Brain (organoid and tissue), 16 donors: ENCODE measurements at places on chromosomes 7 and 10. TPM values are rescaled to one million over a fixed set of nuclear protein-coding genes. Genes with fewer than 3 reads are reported as not detected.

DNA sequence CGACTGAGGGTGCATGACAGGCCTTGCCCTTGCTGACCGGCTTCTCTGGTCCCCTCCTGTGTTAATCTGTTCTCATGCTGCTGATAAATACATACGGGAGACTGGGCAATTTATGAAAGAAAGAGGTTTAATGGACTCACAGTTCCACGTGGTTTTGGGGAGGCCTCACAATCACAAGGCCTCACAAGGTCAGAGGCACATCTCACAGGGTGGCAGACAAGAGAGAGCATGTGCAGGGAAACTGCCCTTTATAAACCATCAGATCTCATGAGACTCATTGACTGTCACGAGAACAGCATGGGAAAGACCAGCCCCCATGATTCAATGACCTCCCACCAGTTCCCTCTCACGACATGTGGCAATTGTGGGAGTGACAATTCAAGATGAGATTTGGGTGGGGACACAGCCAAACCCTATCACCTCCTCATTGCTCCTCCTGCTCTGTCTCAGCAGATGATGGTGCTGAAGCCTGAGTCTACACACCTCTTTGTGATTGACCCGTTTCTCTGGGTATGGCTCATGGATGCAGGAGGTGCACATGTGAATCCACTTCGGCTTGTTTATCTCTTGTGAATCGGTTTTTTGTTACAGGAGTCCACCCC is 547.8 kb downstream of the DNAJB6 start:
- no peak for DNase-seq

GRCh38 chr7:85229544-85229943 is 42.7 kb upstream of the SEMA3D start:
- peak; percentile 10 for DNase-seq

- peak; percentile 37 for DNase-seq
These were observed 39.3 kb downstream of the FAS start for GRCh38 chr10:89029785-89030437.

DNA sequence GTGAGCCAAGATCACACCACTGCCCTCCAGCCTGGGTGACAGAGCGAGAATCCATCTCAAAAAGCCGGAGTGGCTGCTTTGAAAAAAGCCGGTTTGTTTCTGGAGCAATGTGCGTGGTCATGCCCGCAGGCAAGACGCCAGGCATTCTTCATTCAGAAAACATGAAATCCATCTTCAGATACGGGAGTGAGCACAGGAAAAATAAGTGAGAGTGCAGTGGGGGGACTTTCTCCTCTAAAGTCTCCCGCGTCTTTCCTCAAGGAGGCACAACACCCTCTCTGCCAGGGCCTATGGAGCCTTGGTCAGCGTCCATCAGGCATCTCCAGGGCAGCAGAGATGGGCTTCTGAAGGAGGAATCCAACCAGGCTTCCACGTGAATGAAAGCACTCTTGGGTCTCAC is 62.3 kb upstream of the DGKI start:
- DNase-seq = no peak

DNA sequence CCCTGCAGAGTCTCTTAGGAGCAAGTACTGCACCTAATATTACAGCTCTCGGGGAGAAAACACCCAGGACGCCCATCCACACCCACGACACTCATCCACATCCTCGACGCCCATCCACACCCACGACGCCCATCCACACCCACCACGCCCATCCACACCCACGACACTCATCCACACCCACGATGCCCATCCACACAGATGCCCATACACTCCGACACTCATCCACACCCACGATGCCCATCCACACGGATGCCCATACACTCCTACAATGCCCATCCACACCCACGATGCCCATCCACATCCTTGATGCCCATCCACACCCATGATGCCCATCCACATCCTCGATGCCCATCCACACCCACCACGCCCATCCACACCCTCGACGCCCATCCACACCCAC is 503.1 kb downstream of the PTPRN2 start:
- DNase-seq = no peak

DNA sequence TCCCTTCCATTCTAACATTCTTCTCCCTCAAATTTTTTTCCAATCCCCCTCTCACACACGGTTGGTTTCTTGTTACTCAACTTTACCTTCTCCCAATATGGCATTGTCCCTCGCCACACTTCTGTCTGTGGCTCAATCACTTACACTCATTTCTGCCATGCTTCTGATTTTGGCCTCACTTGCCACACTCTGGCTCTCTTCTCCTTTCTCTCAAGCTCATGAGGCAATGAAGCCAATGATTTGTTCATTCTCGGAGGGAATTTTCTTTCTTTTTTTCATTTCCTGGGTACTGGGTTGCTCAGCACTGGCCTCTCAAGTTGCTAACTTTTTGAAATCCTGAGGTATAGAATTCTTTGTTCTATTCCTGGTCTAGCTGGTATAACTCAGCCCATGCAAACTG is 4.0 kb upstream of the MYOZ1 start:
- no peak for DNase-seq

DNA sequence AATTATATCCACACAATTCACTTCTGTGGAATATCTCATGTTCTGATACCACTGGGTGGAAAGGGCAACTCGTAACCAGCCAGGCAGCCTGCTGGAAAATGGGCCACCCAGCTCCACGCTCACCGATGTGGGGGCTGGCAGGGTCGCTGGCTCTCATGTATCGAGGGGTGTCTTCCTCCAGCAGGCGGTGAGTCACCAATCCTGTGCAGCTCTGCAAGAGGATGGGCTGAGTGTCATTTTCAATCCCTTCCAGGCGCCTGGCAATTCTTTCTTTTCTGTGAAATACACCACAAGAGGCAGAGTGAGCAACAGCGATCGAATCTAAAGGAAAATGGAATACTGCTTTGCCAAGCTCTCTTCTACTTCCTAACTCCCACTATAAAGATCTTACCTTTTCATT is 80.1 kb downstream of the SVIL start:
- no peak for DNase-seq

DNA sequence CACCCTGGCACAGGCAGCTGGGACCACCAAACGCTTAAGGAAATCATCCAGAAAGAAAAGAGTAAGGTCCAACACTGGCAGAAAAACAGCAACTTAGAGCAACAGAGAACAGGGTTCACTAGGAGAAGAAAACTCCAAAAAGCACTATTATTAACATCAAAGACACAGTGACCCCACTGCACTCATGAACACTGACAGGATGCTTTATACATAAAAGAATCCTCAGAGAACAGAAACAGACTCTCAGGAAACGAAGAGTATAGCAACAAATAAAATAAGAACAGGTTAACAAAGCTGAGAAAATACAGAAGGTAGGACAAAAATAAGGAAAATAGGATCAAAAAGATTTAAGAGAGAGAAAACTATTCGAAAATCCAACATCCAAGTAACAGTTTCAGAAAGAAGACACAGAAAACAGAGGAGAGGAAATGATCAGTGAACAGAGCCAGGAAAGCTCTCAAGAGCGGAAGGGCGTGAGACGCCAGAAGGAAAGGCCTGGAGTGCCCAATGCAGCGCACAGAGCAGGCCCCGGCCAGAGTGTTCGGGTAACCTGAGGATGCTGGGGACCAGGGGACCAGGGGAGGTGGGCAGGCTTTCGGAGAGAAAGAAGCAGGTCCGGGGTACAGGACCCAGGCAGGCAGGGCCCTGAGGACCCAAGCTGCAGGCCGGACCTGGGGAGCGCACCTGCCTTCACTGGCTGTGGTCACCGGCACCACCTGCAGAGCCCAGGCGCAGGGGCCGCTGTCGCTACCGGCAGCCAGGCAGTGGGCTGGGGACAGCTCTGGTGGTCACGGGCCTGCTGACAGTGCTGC is 258.2 kb downstream of the MAD1L1 start:
- DNase-seq = no peak

- DNase-seq = no peak
These were observed 3.9 kb upstream of the OGDH start for GRCh38 chr7:44602576-44602910.

DNA sequence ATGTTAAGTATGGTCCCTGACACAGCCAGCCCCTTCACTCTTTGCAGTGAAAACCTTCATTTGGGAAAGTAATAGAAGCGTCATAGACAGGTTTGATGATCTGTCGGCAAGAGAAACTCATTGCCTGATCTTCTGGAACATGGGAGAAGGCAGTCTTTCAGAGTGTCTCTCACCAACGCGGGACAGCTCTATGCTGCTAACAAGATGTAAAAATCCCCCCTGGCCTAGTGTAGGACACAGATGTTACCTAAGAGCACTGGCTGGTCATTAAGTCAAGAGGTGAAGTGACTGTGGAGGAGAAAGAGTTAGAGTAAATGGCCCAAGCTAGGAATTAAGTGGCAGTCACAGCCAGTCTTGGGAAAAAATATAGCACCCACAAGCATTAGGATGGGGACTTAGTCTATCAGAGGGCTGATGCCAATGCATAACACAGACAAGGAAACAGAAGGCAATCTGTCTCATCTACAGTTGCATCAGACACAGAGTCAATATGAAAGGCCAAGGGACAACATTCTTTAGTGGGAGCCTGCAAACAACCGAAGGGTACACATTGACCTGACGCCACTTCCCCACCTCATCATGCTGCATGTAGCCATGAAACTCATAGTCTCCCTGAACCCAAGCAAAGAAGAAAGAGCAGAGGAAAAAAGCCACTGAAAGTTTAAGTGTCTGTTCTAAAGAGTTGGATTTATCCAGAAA is 69.5 kb downstream of the SORCS1 start:
- no peak for DNase-seq

DNA sequence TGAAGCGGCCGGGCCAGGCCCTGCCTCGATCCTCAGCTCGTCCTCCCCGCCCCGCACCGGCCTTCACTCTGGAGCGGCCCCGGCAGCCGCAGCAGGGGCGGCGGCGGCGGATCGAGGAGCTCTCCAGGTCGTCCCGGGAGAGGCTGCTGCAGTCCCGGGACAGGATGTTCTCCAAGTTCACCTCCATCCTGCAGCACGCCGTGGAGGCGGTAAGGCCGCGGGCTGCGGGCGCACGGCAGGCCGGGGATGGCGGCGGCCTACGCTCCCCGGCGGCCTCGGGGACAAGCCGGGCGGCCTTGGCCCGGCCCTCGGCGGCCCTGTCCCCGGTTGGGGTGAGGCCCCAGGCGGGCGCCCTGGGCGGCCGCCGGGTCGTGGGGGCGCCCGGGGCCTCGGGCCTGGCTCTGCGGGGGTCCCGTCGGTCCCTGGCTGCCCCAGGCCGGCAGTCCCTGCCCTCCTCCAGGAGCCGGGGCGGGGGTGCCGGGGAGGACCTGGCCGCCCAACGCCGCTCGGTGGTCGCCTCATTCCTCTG is 399 bp downstream of the FHIP2A start:
- DNase-seq = no peak

- DNase-seq = no peak
These were observed 318.3 kb upstream of the ZMIZ1 start for GRCh38 chr10:78750418-78750817.

- DNase-seq = no peak
These were observed 52.7 kb downstream of the GNA12 start for GRCh38 chr7:2791390-2791789.

GRCh38 chr10:522350-522749 is 167.1 kb downstream of the DIP2C start:
- DNase-seq = no peak

DNA sequence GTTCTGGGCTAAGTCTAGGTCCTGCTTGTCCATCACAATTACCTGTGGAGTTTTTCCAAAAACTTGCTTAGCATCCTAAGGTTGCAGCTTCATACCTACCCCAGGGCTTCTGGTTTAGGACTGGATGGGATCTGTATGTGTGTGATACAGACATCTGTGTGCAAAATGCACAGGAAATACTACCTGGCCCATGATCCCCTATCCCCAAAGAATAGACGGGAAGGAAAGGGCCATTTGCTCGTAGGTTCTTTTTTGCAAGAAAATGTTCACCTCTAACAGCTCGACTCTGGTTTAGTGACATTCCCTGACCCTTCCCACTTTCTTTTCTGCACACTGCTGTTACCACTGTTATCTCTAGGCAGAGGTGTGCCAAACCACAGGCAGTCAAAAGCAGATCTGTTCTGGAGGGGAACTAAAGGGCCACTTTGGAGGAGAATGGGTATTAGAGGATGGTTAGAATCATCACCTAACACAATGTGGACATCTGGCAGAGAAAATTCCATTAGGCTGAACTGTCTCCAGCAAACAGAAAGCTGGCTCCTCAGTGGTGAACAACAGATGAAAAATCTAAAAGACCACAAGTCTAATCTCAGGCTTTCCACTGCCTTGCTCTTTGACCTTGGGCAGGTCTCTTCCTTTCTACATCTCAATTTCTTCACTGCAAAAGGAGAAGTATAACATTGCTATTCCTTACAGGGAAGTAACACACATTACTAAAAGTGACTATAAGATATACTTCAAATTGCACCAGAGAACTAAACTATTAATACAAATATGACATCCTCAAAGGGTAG is 107.4 kb downstream of the UBE2H start:
- no peak for DNase-seq

DNA sequence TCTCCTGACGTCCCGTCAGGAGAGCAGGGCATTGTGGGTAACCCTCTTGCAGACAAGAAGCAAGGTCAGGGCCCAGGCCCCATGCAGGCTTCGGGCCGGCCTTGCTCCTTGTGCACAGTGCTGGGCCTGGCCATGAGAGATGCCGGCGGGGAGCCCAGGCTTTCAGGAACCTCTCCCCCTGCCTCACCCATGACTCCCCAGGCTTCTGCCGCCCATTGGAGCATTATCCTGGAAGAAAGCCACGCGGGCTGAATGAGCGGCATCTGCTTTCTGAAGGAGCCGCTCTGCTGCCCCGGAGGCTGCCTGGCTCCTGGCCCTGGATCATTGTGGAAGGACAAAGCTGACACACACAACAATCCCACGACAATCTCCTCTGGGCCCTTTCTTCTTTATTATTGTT is 233.5 kb downstream of the TCF7L2 start:
- DNase-seq = peak; percentile 80

DNA sequence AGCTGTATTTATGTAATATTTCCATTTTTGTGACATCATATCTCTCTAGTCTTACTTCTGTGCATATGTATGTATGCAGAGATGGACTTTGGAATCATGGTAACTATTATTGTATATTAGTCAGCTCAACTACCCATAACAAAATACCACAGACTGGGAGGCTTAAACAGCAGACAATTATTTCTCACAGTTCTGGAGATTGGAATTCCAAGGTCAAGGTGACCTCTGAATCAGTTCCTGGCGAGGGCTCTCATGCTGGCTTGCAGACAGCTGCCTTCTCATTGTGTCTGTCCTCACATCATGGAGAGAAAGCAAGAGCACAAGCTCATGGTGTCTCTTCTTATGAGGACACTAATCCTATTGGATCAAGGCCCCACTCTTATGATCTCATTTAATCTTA is 79.1 kb downstream of the RAMP3 start:
- DNase-seq = no peak

GRCh38 chr7:105345003-105345402 is 43.7 kb downstream of the SRPK2 start:
- DNase-seq = no peak

The FANK1 gene
- 1.2 TPM for polyA plus RNA-seq

The NUTM2D gene
- polyA plus RNA-seq = 4.7 TPM

The CHAT gene
- not detected for polyA plus RNA-seq

The CREB5 gene
- 11.6 TPM for polyA plus RNA-seq

The FAM25G gene
- not detected for polyA plus RNA-seq

The SOSTDC1 gene
- polyA plus RNA-seq = 0.97 TPM

The OR2AE1 gene
- polyA plus RNA-seq = not detected

The TMEM270 gene
- polyA plus RNA-seq = 4.4 TPM
